Hepatocyte (in vitro differentiated cells): ENCODE measurements at places on chromosomes 4 and X.

- DNase-seq = peak; percentile 38
Measured at GRCh38 chr4:38865445-38865844, 2.2 kb upstream of the FAM114A1 start.

DNA sequence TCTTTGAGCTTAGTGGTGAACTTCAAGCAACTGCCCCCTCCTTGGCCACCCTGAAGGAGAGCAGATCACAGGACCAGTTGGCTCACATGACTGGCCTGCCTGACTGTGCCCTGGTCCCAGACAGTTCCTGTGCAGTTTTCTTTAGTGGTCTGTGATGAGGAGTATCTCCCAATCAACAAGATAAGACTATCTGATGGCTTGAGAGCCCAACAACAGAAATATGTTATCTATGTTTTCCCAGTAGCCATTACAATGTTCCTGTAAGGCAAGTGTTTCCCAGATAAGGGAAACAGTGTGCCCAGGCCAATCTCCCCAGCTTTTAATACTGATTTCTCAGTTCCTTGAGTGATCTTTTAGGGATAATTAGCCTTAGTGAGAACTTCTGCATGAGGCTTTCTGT, 14.2 kb upstream of the TIMM8A start:
- no peak for DNase-seq

GRCh38 chr4:7955393-7955792, 15.7 kb upstream of the AFAP1 start:
- DNase-seq = no peak

GRCh38 chrX:109707319-109707718, 25.7 kb downstream of the ACSL4 start:
- DNase-seq = no peak

- no peak for DNase-seq
Measured at GRCh38 chrX:71095033-71095432, 618 bp upstream of the FOXO4 start.

- no peak for DNase-seq
Measured at GRCh38 chrX:74509989-74510388, 88.7 kb downstream of the SLC16A2 start.

DNA sequence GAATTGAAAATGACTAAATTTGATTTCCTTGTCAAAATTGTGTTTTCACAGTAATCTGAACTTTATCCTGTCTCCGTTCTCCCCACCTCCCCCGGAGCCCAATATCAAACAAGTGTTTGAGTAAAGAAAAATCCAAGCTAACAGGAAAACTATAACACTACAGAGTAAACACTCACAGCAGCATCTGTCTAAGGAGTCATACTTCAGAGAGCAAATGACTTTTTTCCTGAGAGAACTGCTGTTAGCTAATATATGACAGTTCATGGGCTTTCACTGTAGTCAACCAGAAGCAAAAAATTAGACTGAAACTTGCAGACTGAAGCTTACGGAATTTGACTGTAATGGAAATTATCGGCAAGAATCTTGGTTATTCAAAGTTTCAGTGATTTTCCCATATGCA, 321.7 kb downstream of the ANKRD50 start:
- no peak for DNase-seq

- no peak for DNase-seq
Measured at GRCh38 chr4:80144676-80145470, 52.4 kb upstream of the PRDM8 start.

DNA sequence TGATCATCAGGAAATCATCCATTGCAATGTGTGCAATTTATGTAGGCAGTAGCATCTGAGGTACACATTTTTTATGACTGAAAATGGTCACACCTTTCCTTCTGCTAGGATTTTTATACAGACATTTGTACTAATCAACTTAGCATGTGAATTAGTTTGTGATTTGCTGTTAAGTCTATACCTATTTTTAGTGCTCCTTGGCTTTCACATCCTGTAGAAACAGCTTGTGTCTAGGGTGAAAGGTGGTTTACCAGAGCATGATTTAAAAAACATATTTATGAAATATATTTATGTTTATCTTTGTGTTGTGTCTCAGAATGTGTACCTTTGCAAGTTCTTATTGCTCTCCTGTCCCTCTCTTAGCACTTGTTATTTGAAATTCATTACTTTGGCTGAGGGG, 916.0 kb downstream of the TECRL start:
- DNase-seq = no peak

- DNase-seq = no peak
Measured at GRCh38 chrX:97322401-97322800, 438.7 kb downstream of the RPA4 start.

DNA sequence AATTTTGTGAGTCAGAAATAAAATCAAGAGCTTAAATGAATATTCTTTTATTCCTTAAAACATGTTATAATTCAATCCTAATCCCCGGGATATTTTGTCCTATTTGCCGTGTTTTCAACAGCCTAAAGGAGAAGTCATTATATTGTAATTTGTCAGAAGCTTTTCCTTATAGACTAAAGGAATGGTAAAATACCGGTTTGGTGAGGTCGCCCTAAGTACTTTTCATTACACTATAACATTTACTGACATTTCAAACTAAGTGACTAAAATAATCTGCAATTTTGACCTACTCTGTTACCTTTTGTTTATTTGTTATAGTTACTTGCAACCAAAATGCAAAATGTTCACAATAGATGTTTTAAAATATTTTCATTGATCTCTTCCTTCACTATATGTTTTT, 8.8 kb downstream of the DCLK2 start:
- no peak for DNase-seq

DNA sequence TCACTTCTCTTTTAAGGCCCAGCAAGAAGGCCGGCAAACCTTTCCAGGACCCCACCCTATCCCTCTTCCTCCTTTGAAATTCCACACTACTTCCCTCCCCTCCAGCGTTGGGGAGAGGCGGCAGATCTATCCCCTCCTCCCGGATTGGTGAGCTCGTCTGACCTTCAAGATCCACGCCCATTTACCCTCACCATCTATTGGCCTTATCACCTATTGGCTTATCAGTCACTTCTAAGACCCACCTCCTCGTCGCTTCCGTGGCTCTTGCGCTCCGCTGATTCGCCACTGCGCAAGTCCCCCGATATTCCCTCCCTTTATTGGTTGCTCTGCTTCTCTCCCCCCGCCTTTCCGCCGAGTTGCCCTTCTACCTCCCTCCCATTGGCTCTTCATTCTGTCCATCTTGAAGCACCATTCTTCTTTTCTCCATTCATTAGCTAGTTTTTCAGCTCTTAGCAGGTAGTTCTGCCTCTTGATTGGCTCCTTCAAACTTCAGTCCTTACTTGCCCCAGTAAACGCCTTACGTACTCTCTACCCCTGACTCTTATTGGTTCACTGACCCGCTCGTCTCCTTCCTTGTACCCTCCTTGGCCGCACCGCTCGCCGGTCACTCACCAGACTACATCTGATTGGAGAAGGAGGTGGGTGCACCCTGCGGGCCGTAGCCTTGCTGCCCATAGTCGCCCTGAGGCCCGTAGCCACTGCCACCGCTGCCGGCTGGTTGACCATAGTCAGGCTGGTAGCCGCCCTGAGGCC, 4.8 kb upstream of the PRICKLE3 start:
- DNase-seq = peak; percentile 95

DNA sequence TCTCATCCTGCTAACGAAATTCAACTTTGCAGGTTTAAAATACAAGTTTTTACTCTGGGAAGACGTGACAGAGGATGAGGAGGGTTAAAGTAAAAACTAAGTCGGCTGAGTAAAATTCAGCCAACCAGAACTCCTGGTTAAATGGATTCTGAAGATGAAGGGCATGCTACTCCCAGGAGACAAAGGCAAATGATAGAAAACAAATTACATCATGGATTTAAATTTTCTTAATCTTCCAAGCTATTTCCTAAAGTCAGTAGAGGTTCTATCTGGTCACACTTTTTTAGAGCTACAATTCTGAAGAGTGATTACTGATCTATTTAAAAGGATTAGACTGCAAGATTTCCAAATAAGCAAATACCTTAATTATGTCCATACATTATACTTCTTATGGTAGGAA, 47.9 kb downstream of the ZNF827 start:
- no peak for DNase-seq

DNA sequence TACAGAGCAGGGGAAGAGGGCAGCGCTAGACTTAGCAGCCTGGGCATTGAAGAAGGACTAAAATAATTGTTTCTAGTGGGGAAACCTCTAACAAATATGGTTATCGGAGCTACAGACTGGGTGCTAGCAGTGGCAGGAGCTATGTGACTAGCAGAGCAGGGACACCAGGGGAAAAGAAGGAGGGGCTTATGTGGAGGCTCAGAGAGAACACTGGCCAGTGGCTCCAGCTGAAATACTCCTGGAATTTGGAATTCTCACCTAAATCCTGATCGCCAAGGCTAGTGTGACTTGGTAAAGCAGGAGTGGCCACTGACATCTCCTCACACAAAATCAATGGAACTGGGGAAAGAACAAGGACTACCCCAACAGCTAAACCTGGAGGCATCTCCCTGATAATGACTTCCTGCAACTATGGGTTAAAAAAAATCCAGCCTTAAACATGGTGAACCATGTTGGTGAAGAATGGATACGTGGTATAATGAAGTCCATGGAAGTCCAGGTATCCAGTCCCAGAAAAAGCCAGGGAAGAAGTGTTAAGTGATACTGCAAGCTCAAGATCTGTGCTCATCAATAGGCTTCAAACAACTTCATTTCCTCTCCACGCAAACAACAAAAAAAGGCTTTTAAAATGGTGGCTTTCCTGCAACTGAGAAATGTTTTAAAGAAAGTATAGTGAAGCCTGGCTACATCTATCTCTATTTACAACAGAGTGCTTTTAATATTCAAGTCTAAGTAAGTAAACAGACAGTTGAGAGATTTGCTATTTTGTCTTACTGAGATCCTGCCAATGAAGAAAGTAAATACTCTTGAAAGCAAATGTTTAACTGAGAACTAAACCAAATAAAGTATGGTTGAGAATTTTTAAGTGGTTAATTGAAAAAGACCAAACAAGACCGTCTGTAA, 1.8 kb downstream of the TAPT1 start:
- no peak for DNase-seq

DNA sequence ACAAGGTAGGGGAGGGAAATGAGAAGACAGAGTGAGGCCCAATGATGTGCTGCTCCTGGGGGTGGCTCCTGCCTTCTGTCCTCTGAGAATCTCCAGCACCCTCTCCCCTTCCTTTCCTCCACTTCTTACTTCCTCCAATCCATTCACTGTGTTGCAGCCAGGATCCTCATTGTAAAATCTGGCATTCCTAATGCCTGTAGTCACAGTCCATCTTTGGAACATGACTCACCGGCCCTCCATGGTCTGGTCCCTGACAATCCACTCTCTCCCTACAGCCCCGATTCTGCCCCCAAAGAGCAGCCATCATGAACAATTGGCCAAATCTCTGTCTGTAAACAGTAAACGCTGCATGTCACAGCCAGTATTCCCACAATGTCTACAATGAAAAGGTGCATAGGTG, 72.9 kb downstream of the CLNK start:
- DNase-seq = peak; percentile 64

DNA sequence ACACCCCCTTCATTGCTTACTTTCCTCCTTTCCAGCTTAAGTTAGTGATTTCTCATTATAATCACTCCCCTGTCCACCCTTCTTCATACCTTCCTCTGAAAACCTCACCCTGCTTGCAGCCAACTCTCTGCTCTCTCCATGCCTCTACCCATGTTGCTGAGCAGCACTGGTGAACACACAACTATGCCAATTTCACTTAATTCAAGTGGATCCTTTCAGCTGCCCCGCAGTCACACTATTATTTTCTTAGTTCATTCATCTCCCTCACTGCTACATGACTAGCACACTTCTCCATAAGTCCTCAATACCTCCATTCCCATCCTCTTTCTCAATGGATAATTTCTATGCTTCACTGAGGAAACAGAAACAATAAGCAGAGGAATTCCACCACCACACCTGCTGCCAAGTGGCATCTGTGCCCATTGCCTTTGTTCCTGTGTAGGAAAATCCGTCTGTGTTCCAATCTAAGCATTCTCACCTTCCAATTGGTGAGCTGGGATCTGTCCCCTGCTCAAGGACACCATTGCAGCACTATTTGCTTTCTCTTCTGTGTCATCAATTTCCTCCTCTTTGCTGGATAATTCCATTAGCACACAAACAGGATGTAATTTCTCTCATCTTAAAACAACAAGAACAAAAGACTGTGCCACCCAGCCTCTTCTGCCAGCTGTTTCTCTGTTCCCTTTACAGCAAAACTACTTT, 25.2 kb upstream of the PRSS48 start:
- no peak for DNase-seq

DNA sequence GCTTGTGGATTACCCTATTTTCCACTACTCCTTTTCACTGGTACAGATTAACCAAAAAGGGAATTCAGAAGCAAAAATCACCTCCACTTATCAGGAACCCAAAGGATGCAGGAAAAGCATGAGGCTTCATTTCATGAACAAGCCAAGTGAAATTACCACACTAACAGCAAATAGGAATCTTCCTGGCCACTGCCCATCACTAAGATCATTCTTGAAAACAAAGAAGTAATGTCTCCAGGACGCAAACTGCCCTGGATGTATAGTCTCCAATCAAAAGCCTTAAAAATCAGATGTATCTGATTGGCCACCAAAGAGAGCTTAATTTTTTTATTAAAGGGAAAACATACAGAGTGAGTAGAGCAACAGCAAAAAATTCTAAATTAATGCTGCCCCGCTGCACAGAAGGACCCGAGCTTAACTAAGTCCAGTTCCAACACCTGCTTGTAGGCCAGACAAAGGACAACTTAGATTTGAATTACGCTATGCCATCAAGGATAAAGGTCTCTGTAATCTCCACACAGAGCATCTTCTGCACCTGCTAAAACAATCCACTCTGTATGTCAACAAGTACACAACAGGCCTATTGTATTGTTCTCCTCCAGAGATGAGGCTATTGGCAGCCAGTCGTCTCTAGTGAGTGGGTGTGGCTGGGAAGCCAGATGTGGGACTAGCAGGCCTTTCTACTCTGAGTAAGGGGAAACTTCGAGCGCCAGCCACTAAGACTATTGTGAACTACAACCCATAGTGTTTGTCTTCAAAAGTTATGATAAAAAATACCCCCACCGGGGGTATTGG, 12.4 kb downstream of the ZDHHC9 start:
- DNase-seq = no peak

DNA sequence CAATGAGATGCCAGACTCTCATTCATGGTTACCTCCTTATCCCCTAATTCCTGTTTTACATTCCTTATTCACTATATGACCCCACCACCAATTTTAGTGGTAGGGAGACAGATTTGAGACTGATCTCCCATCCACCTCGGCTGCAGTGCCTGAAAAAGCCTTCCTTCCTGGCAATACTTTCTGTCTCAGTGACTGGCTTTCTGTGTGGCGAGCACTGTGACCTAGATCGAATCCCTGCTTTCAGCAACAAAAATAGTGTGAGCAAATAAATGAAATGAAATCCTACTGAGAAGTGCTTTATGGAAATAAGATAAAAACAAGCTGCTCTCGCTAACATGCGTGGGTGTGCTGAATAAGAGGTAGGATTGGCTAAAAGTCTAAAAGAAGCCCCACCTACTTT, 165.3 kb downstream of the GPM6A start:
- DNase-seq = no peak

DNA sequence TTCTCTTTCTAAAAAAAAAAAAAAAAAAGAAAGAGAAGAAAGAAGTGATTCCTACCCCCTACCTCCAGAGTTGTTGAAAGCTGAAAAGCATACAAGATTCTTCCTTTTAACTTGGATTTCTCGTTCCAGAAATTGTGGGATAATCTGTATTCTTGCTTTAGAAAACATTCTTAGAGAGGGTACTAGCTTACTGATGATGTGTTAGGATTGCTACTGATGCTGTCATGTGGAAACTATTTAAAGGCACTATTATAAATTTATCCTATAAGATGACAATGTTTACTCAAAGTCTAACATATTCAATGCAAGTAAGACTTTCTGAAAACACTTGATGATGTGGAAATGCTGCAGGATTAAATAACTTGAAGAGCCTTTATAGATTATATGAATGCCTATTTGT, 204.0 kb upstream of the PUDP start:
- no peak for DNase-seq
